Vein endothelial cell (primary cell): ENCODE measurements at places on chromosomes 7 and 10. TPM values are rescaled to one million over a fixed set of nuclear protein-coding genes. Genes with fewer than 3 reads are reported as not detected.

The SPDYE1 gene
- total RNA-seq = not detected in 2 replicates

The ZNF503 gene
- total RNA-seq = 1.7 and 2.3 TPM in 2 replicates

The PON2 gene
- total RNA-seq = 163 and 169 TPM in 2 replicates

The TACR2 gene
- total RNA-seq = 0.10 and 0.65 TPM in 2 replicates

The ZNF277 gene
- total RNA-seq = 43.0 and 51.0 TPM in 2 replicates

The HOXA3 gene
- 1.1 and 6.5 TPM in 2 replicates for total RNA-seq

The HPS1 gene
- 45.7 and 48.7 TPM in 2 replicates for total RNA-seq

The CACNB2 gene
- not detected in 2 replicates for total RNA-seq

The GRID1 gene
- total RNA-seq = 0.10 TPM in 1 of 2 replicates, not detected in the other

The CUBN gene
- total RNA-seq = 7.1 and 11.8 TPM in 2 replicates

The SPOCK2 gene
- 0.96 and 0.98 TPM in 2 replicates for total RNA-seq

The CYP3A7 gene
- total RNA-seq = 0.10 TPM in 1 of 2 replicates, not detected in the other

The FAM221A gene
- total RNA-seq = 2.6 and 5.6 TPM in 2 replicates

The DRGX gene
- not detected in 2 replicates for total RNA-seq

The DNAJC12 gene
- 4.9 and 17.3 TPM in 2 replicates for total RNA-seq
